WERI-Rb-1 (cell line): ENCODE measurements at places on chromosomes 1 and 21.

GRCh38 chr1:167849666-167850065 is 64.3 kb downstream of the ADCY10 start:
- no peak for DNase-seq

DNA sequence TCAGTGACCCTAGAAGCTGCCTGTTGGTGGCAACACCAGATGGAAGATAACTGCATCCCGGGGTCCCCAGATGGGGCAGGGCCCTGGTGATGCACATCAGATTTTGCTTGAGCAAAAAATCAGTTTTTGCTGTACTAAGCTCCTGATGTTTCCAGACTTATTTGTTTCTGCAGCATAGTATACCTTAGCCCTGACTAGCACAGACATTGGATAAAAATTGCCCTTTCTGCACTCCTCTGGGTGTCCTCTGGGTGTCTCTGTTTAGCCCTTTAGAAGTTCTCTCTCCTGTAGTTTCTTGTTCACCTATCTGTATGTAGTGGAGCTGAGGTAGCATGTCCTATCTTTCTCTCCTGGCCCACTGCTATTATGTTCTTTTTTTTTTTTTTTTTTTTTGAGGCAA is 30.3 kb upstream of the PLA2G2C start:
- DNase-seq, result peak; percentile 34

GRCh38 chr1:209176866-209177430 is 406.6 kb upstream of the CAMK1G start:
- no peak for DNase-seq

GRCh38 chr1:31837451-31838158 is 21.8 kb upstream of the SPOCD1 start:
- no peak for DNase-seq

- DNase-seq, result peak; percentile 71
Observed at GRCh38 chr1:153532181-153532580, 3.6 kb downstream of the S100A6 start.

DNA sequence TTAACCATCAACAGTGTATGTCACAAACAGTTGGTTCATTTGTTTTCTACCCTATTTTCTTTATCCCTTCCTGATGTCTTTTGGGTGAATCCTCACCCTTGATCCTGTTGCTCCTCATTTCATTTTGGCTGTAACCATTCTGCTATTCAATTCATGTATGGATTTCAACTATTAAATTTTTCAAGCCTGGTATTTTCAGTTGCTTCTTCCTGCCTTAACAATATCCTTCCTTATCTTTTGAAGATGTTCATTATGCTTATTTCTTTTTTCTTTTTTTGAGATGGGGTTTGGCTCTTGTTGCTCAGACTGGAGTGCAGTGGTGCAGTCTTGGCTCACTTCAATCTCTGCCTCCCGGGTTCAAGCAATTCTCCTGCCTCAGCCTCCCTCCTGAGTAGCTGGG is 2.8 kb upstream of the RNU5D-1 start:
- DNase-seq, result no peak

GRCh38 chr1:1364266-1364665 is 5.9 kb upstream of the MXRA8 start:
- no peak for DNase-seq

DNA sequence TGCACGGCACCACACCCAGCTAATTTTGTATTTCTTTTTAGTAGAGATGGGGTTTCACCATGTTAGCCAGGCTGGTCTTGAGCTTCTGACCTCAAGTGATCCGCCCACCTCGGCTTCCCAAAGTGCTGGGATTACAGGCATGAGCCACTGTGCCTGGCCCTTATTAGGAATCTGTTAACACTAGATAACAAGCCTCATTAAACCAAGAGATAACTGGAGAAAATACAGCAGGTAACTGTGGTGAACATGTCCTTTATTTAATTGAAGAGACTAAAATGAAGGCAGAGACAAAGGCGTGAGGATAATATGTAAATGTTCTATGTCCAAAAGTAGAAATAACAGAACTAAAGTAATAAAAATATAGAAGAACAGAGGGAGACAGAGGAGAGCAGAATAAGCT is 71.8 kb upstream of the DNAJC6 start:
- no peak for DNase-seq

DNA sequence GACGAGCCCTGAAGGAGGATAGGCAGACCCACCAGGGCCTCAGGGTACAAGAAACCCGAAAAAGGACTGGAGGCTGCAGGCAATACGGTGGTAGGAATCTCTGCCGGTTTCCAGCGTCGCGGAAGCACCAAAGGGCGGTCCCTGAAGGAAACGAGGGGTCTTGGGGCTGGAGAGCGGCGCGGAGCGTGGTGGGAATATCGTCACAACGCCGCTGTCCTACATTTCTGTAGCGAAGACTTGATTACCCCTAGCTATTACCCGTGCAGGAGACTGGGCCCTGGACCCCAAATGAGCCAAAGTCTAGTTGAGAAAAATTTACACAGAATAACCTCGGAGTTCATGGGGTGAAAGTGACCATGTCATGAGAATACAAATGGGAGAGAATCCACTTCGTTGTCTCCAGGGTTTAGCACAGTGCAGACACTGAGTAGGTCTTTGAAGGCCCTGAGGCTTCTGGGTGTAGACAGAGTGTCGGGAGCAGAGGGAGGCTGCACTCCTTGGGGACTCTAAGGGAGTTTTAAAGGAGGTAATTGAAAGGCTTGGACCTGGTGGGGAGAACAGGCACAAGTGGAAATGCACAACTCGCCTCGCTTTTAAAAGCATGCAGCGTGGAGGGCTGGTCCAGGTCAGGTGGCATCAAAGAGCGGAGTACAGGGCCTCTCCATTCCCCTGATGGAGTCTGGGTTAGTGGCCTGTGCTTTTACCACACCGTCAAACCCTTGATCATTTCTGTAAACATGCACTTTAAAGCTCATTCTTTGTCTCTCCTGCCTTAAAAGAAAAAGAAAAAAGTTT is 1.5 kb downstream of the ATP1A1 start:
- no peak for DNase-seq

GRCh38 chr21:27403011-27403410 is 436.1 kb upstream of the ADAMTS5 start:
- no peak for DNase-seq

- no peak for DNase-seq
Observed at GRCh38 chr1:43549921-43550597, 19.4 kb downstream of the PTPRF start.

DNA sequence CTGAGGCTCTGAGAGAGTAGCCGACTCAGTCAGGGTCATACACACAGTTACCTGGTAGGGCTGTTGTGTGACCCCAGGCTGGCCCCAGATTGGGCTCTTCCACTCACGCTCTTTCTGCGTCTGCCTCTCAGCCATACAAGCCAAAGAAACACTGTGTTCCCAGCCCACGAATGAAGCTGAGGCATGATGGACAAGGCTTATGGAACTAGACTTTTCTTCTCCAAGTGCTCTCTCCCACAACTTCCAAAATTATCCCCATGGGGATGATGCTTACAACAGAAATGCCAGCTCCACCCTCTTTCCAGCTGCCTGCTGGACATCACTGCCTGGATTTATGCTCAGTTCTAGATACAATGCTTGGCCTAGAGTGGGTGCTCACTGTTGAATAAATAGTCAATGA is 102.8 kb upstream of the JUN start:
- DNase-seq, result no peak

GRCh38 chr1:238639861-238640260 is 746.5 kb upstream of the CHRM3 start:
- no peak for DNase-seq
